ENCODE measurements at places on chromosomes 2 and 18.
A peak's percentile ranks its signal among the peaks of the same experiment; 100 is the strongest.

DNA sequence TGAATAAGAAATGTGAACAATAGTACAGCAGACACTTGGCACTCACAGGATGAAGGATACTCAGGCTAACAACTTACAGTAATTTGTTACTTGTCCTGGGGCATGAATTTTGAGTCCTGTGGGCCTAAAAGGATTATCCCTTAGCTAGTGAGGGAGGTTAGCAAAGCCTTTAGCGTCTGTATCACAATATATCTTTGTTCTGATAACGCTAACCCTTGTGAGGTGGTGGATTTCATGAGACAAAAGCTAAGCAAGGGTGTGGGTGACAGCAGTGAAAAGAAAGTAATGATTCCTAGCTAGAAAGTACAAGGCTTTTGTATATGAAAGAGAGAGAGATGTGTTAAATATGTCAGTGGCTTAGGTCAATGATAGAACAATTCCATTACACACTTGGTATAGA, 46.8 kb upstream of the TTC21B start:
- DNase-seq, result no peak

DNA sequence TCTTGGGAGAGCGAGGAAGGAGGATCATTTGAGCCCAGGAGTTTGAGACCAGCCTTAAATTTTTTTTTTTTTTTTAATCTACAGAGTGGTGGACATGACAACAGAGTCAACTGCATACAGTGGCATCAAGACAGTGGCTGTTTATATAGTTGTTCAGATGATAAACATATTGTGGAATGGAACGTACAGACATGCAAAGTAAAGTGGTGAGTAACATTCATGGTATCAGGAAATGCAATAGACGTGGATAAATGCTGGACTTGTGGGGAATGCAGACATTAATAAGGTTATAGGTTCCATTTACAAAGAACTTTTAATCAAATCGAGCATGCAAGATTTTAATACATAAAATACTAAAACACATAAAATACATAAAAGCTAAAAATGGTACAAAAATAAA, 11.9 kb downstream of the WDR43 start:
- DNase-seq, result no peak

DNA sequence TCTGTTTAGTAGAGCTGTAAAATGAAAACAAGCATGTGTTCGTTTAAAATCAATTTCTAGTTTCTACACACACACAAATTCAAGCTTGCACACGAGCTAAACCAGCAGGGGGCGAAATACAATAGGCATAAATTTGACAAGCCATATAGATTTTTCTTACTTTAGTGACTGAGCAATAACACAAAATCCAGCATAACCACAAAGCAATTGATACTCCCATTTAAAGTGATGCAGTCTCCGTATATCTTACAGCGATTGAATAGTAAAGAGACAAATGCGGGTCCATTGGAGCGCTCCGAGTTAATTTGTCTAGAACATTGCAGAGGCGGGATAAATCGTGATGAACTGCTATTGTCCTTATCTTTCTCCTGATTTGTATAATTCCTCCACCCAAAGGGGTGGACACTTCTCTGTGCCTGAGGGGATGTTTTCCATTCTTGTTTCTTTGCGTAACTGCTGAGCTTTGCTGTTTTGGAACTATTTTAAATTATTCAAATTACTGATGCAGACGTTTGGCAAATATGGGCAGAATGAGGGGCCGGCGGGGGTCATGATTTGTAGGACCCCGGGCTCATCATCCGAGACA, 1.2 kb upstream of the AFTPH start:
- peak; percentile 70 for DNase-seq

DNA sequence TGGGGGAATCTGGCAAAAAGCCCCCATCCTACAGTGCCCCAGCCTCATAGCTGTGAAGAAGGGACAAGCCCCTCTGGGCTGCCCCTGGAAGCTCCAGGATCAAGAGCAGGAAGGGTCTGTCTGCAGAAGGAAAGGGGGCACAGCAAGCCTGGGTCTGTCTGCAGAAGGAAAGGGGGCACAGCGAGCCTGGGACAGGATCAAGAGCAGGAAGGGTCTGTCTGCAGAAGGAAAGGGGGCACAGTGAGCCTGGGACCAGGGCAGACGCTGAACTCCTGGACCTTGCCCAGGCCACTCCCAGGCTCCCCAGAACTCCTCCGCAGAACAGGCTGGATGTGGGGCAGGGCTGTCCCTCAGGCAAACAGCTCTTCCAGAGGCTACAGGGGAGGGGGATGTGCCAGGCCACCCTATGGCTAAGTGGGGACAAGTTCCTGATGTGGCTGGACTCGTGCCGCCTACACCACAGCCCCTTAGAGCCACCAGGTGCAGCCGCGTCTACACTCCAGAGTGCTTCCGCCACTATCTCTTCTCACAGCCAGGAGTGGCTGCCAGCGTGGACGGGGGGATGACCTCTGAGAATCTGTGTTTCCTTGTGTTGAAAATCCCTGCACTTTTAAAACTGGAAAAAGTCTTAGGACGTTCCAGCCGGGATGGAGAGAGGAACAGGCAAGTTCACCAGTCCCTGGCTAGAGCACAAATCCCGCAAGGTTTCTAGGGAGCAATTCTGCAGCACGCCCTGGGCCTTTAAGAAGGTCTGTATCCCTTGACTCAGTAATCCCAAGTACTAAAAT, 20.8 kb downstream of the KIF1A start:
- DNase-seq, result no peak

- no peak for DNase-seq
These were observed 506.1 kb downstream of the PTPRM start for GRCh38 chr18:8073167-8073566.

DNA sequence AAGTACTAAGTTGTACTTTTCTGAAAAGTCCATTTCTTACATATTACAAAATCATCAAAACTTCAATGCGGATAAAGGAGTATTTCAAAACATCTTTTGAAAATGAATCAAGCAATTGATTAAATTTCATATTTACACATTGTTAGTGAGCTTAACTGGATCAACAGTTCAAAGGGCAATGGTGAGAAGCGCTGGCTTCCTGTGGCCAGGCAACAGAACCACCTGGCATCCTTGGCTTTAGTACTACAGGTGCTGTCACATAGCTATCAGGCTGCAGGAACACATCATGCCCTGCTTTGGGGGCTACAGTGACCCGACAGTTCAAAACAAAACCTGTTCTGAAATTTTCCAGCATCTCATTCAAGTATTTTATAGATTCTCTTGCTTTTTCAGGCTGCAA, 59.2 kb downstream of the SMAD2 start:
- no peak for DNase-seq

GRCh38 chr2:215816424-215816823, 196.9 kb downstream of the MREG start:
- no peak for DNase-seq

- DNase-seq, result no peak
These were observed 5.4 kb downstream of the NEB start for GRCh38 chr2:151728804-151729414.

- DNase-seq, result peak; percentile 56
These were observed 85.1 kb upstream of the ACAA2 start for GRCh38 chr18:49898421-49898820.

DNA sequence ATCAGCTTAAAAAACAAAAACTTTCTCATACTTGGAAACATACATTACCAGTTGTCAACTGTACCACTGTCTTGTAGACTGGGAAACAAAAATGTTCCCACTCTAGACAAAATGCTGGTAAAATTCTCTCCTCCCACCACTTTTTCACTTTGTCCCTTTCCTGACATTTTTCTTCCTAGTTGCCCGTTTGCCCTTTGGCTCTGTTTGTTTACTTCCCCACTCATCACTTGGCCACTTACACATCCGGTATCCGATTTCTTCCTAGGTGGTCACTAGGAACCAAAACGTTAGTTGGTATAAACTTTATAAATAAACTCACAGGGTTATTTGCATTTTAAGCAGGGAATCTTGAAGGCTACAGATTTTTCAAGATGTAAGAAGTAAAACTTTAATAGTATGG, 84.9 kb downstream of the METTL4 start:
- DNase-seq, result no peak

GRCh38 chr18:74766251-74766650, 168.6 kb downstream of the ZNF407 start:
- no peak for DNase-seq

- peak; percentile 30 for DNase-seq
These were observed 39.1 kb upstream of the DNMT3A start for GRCh38 chr2:25380586-25381375.

GRCh38 chr2:203450561-203450960, 84.5 kb downstream of the RAPH1 start:
- no peak for DNase-seq

- DNase-seq, result no peak
These were observed 107.5 kb downstream of the MSTN start for GRCh38 chr2:189954989-189955388.

DNA sequence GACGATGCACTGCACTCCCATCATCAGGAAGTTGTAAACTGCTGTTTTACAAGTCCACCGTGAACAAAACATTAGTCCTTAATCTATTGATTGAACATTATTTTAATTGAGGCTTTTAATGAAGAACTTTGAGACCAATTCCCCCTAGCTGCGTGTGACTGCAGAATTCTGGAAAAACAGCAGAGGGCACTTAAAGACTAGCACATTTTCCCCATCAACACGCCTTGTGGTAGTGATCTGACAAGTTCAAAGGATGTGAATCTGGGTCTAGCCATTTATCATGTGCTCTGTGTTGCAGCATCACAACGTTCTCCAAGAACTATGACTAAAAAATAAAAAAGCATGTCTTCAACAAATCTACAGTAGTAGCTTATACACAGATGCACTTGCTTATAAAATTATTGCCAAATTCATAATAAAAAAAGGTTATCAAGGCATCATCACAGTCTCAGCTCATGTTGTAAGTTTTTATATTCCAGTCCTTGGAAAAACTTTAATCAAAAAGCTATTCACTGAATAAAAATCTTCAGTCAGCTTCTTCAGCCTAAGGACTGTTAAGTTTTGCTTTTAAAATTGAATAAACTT, 35.8 kb downstream of the SKOR2 start:
- DNase-seq, result no peak

DNA sequence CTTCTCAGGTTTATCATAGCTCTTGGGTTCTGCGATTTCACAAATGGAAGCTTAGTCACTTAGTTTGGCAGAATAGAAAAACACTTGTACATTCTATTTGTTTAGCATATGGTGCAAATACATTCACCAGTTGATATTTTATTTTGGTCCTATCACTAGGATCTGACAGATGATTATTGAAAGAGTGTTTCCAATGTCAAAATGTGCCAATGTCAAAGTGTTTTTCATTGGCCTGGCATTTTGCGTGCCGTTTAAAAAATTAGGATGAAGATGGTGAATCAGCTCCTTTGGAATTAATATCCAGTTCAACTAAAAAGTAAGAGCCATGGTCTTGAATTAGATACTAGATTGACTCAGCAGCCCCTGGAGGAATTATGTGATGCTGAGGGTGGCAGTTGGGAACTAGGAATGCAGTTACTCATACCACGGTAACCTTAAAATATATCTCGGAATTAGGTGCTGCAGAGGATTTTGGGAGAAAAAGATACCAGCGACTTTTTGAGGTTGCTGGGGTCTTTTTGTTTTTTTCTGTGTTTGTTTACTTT, 87.0 kb downstream of the SPHKAP start:
- no peak for DNase-seq

DNA sequence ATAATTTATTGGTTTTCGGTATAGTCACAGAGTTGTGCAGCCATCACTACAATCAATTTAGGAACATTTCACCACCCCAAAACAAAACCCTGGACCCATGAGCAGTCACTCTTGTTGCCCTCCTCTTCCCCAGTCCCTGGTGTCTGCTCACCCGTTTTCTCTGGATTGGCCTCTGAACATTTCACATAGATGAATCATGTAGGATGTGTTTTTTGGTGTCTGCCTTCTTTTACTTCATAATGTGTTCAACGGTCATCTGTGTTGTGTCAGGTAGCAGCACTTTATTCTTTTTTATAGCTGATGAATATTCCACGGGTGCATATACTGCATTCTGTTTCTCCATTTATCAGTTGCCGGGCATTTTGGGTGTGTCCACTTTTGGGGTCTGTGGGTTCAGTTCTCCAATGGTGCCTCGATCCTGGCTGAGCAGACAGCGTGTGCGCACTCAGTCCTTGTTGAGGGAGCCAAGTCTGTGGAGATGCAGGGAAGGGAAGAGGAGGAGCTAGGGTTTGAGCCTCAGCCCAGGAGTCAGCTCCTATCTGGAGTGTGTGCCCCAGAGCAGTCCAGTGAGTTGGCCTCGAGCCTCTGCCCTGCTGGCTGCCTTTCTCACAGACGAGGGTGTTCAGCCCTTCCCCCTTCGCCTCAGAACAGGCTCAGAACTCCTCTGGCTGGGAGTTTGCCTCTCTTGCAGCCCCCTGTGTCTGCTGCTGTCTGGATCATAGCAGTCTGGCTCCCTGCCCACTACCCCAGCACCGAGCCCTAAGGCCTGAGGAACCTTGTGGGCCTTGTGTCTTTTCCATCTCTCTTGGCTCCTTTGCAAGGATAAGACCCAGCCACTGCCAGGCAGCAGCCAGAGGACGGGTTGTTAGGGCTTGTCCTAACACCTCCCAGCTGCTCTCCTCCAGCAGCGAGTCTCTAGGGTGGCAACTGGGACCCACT, 18.0 kb downstream of the C2orf74 start:
- no peak for DNase-seq

Data from liver (tissue), 10 donors.